HT-29 (cell line): ENCODE measurements at places on chromosomes 4 and X.

DNA sequence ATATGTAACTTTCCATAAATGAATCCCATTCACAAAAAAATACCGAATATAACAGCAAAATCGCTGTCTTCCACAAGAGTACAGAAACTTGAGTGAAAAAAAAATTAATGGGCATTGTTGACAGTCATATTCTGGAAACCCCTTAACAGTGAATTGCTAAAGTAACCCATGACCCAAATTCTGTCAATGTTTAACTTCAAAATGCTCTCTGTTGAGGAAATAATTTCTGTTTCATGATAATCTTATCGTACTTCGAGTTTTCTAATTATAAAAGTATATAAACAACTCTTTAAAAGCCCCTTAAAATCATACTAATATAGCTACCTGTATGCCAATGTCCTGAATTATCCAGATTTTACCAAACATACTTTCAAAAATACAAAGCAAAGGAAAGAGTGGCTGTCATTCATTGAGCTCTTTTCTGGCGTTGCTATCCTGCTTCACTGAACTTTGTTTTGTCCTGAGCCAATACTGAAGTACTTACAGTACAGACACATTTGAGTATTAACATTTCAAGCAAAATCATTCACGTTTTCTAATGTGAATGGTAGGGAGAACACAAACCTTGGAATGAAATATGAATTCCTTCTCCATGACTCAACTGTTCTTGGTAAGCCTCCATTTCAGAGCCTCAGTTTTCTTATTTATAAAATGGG lies 2.4 kb downstream of the XAGE3 start:
- peak; percentile 7 for DNase-seq

GRCh38 chr4:104491481-104492182 lies 3.1 kb downstream of the CXXC4 start:
- peak; percentile 15 for DNase-seq

DNA sequence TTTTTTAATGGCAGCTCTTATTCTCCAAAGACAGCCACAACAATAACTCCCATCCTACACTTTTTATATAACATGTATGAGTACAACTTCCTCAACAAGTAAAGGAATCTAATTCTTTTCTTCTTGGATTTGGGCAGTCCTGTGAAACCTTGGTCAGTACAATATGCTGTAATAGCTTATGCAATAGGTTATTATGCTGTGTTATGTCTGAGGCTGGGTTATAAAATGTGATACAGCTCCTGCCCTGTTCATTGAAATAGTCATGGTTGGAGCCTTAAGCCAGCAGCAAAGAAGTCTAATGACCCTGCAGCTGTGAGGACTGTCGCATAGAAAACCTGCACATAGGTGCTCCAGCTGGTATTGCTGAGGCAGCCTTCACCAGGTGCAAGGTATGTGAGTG lies 215.8 kb upstream of the RASGEF1B start:
- no peak for DNase-seq

DNA sequence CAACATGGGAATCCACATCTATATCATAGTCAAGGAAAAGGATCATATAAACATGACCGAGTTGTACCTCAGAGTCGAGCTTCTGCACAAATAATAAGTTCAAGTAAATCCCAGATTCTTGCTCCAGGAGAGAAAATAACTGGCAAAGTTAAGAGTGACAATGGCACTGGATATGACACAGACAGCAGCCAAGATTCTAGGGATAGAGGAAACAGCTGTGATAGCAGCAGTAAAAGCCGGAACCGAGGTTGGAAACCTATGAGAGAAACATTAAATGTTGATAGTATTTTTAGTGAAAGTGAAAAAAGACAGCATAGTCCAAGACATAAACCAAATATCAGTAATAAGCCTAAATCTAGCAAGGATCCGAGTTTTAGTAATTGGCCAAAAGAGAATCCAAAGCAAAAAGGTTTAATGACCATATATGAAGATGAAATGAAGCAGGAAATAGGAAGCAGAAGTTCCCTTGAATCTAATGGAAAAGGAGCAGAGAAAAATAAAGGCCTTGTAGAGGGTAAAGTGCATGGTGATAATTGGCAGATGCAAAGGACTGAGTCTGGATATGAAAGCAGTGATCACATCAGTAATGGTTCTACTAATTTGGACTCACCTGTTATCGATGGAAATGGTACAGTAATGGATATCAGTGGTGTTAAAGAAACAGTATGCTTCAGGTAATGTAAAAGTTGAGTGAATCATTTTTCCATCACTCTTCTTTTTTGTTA lies 50.4 kb downstream of the FABP2 start:
- DNase-seq: no peak

DNA sequence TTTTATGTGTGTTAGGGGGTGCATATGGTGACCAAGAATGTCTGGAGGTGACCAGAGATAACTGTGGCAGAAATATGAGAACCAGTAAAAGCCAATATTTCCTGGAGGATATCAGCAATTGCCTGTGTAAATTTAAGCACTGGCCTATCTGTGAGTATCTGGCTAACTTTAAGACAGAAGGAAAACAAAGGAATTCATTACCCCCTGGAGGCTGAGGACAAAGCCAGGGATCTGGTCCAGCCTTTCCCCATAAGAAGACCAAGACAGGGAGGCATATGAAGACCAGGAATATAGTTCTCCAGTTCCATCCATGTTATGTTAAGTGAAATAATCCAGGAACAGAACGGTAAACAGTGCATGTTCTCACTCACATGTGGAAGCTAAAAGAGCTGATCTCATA lies 49.2 kb downstream of the MFAP3L start:
- no peak for DNase-seq

DNA sequence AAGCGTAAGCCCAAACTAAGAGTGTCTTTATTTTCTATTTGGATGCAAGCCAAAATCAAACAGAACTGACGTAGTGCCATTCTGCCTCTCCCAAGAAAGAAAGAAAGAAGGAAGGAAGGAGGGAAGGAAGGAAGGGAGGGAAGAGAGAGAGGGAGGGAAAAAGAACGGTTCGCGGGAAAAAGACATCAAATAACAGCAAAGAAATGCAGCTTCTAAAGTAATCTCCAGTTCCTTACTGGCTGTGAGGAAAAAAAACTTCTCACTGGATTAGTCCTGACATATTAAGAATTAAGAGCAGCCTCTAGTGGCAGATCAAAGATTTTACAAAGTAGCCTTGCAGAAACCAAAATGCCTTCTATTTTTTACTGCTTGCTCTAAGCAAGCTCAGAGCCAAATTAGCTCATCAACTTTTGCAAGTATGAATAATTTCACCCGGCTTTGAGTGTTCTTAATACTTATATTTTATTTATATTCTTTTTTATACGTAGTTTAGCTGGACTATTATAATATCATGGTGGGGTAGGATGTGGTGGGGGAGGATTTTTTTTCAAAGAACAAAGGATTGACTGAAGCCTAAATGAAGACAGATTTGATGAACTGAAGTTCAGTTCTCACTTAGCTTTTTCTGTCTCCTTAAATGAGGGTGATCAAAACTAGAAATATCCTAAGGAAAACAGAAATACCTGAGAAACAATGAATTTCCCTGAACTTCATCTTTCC lies 36.6 kb downstream of the PITX2 start:
- DNase-seq: peak; percentile 55

- DNase-seq: no peak
Observed at GRCh38 chrX:55149242-55149641, 60.4 kb downstream of the PAGE2 start.

GRCh38 chrX:153692611-153693156 lies 5.0 kb downstream of the SLC6A8 start:
- no peak for DNase-seq

- no peak for DNase-seq
Observed at GRCh38 chr4:186918466-186918865, 194.8 kb upstream of the FAT1 start.

- DNase-seq: peak; percentile 39
Observed at GRCh38 chr4:16227462-16227868, 1.2 kb upstream of the TAPT1 start.

- peak; percentile 72 for DNase-seq
Observed at GRCh38 chr4:73603854-73604584, 16.2 kb downstream of the RASSF6 start.

- DNase-seq: peak; percentile 60
Observed at GRCh38 chrX:46573331-46573891, at the start of gene CHST7. TSS of gene CHST7 (plus strand) at chrX:46573765. CDS start at chrX:46573932, 167 bp downstream.

GRCh38 chr4:144906181-144906925 lies 191.6 kb downstream of the ANAPC10 start:
- no peak for DNase-seq

GRCh38 chr4:182155806-182156205 lies 87.4 kb upstream of the TENM3 start:
- DNase-seq: no peak

- DNase-seq: peak; percentile 13
Observed at GRCh38 chr4:141763374-141763773, 127.0 kb downstream of the IL15 start.

DNA sequence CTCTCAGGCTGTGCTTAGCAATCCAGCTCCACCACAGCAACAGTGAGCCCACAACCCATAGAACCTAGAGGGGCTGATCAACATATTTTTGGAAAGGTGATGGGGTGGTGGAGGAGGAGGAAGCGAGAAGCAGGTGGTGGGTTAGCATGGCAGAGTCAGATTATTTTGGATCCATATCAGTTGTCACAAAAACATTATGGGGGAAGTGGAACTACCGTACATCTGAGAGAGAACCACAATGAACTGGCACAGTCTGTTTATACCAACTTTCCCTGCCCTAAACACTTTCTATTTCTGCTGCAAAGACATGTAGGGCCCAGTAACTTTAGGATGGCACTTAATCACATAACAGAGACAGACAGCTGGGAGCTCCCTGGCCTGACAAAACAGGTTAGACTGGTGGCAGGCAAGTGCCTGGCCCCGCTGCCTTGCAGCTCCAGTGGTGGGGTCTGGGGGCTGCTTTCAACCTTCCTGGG lies 4.3 kb downstream of the SLC9A7 start:
- DNase-seq: no peak

DNA sequence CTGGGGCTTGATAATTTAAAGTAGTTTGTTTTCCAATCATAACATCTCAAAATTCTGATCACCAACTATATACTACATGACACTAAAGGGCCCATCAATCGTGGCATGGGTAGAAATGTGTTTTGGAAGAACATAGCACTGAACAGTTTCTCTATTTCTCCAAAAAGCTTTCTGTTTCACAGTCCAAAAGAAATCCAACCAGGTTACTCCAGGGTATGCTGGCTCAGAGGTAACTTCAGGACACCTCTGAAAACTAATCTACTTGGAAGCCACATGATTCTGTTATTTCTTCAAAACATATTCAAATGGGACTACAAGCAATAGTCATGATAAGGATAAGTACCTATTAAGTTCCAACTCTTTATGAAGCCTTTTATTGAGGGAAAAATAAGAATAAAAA lies 8.3 kb downstream of the PHKA1 start:
- DNase-seq: no peak

- peak; percentile 33 for DNase-seq
Observed at GRCh38 chr4:78512357-78512920, 39.1 kb upstream of the ANXA3 start.

DNA sequence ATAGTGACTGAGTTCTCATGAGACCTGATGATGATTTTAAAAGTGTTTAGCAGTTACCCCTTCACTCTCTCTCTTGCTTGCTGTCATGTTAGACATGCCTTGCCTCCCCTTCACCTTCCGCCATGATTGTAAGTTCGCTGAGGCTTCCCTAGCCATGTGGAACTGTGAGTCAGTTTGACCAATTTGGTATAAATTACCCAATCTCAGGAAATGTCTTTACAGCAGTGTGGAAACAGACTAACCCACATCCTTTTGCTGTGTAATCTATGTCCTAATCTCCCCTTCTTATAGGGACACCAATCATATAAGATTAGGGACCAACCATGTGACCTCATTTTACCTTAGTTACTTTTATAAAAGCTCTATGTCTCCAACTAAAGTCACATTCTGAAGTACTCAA lies 677.8 kb downstream of the ADGRL3 start:
- DNase-seq: no peak

GRCh38 chrX:149630681-149631233 lies 835 bp downstream of the TMEM185A start:
- DNase-seq: peak; percentile 61
